Inflammatory macrophage (primary cell): ENCODE measurements at places on chromosomes 1 and 21.

DNA sequence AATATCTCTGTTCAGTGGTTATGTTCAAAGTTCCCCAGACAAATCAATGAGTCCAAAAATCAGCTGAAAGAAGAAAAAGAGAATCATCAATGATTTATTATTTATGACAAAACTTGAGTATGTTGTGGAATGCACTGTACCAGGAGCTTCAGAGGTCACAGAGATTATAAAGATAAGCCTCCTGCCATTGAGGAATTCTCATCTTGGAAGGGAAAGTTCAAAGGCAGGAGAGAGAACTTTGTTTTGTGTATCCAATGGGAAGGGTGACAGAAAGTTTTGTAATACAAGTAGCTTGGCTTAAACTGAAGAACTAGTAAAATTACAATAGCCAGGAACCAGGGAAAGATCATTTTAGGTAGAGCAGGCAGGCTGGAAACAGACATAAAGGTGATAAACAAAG lies 367.7 kb downstream of the VAV3 start:
- DNase-seq: no peak

- peak; percentile 6 for DNase-seq
These were observed 371 bp downstream of the ZMPSTE24 start for GRCh38 chr1:40258445-40258769.

GRCh38 chr1:102772831-102773230 lies 335.5 kb downstream of the COL11A1 start:
- DNase-seq: no peak

GRCh38 chr1:65398083-65398482 lies 22.4 kb upstream of the LEPR start:
- DNase-seq: no peak

- DNase-seq: no peak
These were observed 64.7 kb upstream of the NGF start for GRCh38 chr1:115402753-115403184.

DNA sequence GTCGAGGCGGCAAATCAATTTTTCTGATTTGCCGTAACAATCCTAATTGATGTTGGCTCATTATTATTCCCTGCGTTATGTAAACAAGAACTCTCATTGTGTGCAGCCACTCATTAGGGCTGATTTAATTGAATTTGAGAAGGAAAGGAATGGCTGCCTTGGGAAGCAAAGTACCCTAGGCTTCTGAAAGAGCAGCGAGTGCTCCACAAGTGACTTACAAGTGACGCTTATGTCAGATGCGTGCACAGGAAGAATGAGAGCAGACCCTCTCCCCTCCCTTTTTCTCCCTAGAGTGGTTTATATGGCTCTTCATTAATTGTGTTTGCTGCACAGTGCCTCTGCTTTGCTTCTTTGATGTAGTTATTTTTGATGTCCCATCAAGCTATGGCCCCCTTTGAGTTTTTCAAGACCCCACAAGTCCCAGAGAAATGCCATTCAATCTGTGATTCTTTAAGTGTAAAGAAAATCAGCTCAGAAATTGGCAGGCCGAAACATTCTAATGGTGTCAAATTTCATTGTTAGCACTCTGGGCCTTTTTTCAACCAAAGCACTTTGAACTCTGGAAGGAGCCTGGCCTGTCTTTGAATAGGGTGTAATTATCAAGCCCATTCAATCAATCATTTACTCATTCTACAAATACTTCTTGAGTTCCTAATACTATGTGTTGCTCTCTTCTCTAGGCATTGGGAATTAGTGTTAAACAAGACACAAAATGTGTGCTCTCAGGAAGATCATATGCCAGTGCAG lies 86.8 kb upstream of the VAV3 start:
- DNase-seq: no peak

DNA sequence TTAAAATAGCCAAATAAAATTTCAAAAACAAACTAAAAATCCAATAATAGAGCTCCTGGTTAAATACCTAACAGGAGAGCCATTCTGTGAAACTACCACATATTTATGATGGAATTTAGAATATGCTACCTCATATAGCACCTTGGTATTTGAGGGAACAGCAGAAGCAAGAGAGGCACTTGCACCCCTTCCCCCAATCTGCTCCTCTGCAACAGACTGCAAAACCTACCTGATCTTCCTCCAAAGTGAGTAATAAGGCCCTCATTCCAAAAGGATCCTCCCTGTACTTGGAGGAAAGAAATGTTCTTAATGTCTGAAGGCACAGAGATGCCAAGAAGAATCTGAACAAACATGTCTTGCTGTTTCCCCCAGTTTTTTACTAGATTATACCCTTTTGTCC lies 28.1 kb upstream of the RNPC3 start:
- no peak for DNase-seq
